Central memory CD8-positive, alpha-beta T cell (primary cell): ENCODE measurements at places on chromosomes 4 and X.

DNA sequence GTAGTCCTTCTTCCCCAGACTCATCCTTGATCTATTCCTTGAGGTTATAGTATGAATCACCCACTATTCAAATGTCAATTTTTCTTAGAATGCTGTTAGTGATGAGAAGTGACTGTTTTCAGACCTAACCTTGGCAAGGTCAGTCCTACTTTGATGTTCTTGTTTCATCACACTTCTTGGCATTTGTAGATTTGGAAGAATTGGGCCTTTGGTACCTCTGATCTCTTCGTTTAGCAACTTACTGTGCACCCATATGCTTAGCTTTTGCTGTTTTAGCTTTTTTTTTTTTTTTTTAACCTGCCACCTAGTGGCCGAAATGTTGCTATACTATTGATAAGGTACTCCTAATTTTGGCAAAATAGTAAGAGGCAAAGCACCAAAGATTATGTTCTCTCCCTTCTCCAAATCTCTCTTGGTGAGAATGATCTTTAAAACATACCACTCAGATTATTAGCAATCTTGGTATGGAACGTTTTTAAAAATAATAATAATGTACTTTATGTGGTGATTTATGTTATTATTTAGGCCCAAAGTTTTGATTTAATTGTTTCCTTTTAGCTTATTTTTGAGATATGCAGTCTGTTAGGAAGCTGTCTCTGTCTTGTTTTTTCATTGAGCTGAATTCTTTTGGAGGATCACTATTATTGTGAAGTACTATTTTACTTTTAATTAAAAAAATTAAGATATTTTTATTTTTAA lies 16.6 kb downstream of the DCK start:
- no peak for DNase-seq

DNA sequence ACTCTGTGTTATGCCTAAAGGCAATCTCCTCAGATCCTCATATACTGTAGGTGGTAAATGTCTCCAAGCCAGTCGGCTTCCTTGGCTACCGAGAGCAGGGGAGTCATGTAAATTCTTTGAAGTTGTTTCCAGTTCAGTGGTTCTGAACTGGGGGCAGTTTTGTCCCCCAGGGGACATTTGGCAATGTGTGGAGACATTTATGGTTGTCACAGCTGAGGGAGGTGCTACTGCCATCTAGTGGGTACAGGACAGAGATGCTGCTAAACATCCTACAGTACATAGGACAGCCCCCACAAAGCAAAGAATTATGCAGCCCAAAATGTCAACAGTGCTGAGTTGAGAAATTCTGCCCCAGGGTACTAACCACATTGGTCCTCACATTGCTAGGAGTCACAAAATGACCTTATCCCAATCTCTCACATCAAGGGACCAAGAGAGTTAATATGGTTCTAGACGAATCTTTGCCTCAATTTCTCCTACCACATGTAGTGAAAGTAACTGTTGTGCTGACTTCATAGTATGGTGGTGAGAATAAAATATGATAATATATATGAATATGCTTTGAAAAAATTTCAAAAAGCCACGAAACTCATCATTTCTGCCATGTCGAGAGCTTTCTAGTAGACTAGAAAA lies 104.4 kb upstream of the ARHGAP24 start:
- no peak for DNase-seq

DNA sequence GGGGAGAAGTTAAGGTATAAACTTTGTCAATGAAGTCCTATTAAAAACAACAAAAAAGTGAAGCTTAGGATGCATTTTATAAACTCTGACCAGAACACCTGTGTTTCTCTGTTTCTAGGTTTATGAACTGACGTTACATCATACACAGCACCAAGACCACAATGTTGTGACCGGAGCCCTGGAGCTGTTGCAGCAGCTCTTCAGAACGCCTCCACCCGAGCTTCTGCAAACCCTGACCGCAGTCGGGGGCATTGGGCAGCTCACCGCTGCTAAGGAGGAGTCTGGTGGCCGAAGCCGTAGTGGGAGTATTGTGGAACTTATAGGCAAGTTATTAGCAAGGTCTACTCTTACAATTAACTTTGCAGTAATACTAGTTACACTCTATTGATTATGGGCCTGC lies 46.6 kb downstream of the HTT start:
- no peak for DNase-seq

- DNase-seq = no peak
Observed at GRCh38 chr4:59608466-59608865, 1591.7 kb upstream of the ADGRL3 start.
